ENCODE measurements at places on chromosomes 7 and 10. TPM values are rescaled to one million over a fixed set of nuclear protein-coding genes. Genes with fewer than 3 reads are reported as not detected.

- no peaks in the 10 kb centered on the region for H3K4me1 ChIP-seq
- no peak for DNase-seq
- H3K27ac ChIP-seq, result no peak overlapping the region
Observed at GRCh38 chr7:78176171-78176570, 377.6 kb downstream of the PHTF2 start.

DNA sequence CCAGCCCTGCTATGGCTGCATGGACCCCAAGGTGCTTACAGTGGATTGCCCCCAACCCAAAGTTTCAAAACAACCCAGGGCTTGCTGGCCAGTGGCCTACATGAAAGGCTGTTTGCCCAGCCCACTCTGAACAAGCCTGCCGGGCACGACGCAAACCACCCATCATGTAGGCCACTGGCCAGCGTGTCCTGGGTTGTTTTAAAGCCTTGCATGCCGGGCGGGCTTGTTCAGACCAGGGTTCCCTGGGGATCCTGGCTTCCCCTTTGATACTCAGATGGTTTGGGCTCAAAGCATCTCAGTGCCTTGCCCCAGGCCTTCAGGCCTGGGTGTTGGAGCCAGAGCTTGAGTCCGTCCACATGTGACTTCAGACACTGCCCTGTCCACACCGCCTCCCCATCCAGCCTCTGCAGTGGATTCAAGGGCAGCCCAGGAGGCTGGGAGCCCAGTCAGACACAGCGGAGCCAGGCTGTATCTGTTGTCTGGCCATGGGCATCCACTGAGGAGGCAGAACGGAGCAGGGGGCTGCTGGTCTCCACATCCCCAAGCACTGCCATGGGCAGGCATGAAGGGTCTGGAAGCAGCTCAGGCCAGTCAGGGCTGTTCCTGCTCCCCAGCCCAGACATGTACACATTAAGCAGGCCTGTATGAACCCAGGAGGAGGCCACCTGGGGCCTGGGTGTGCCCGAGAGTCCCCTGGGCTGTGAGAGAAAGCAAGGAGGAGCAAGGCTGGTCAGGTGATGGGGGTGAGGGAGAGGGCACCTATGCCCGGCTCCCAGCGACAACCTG lies 4.0 kb upstream of the ADIRF start:
- no peaks in the 10 kb centered on the region for H3K36me3 ChIP-seq
- DNase-seq, result peak; percentile 36
- no peak overlapping the region for H3K4me3 ChIP-seq
- no peaks in the 10 kb centered on the region for H3K27me3 ChIP-seq

DNA sequence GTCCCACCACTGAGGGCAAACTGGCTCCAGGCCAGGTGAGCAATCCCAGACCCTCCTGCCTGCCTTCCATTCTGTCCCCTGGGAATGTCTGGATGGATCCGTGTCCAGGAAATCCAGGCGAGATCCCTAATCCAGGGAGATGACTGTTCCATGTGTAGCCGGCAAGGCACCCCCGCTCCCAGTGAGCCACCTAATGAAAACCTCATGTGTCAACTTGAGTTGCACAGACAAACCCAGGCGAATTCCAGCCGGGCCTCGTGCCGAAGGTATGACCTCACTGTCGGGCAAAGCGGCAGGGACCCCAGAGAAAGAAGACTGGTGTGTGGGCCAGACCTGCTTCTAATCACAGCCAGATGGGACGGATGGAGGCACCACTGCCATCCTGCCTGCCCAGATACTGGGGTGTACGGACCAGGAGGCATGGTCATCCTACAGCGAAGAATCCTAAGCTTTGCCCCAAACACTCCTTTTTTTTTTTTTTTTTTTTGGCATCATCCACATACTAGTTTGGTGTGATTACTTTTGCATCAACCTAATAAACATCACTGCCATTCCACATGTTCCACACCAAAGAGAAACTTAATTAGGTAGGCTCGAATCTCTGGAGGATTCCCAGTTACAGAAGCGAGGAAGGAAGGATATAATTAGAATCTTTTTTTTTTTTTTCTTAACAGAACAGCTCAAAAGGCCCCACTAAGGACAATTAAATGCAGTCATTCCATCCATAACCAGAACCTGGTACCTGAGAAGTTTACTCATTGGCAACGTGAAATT lies 313.1 kb downstream of the CALN1 start:
- peak overlapping the region; percentile 89 for H3K27ac ChIP-seq
- DNase-seq, result peak; percentile 88
- no peaks in the 10 kb centered on the region for H3K36me3 ChIP-seq
- H3K27me3 ChIP-seq, result no peaks in the 10 kb centered on the region
- H3K4me3 ChIP-seq, result no peak overlapping the region

DNA sequence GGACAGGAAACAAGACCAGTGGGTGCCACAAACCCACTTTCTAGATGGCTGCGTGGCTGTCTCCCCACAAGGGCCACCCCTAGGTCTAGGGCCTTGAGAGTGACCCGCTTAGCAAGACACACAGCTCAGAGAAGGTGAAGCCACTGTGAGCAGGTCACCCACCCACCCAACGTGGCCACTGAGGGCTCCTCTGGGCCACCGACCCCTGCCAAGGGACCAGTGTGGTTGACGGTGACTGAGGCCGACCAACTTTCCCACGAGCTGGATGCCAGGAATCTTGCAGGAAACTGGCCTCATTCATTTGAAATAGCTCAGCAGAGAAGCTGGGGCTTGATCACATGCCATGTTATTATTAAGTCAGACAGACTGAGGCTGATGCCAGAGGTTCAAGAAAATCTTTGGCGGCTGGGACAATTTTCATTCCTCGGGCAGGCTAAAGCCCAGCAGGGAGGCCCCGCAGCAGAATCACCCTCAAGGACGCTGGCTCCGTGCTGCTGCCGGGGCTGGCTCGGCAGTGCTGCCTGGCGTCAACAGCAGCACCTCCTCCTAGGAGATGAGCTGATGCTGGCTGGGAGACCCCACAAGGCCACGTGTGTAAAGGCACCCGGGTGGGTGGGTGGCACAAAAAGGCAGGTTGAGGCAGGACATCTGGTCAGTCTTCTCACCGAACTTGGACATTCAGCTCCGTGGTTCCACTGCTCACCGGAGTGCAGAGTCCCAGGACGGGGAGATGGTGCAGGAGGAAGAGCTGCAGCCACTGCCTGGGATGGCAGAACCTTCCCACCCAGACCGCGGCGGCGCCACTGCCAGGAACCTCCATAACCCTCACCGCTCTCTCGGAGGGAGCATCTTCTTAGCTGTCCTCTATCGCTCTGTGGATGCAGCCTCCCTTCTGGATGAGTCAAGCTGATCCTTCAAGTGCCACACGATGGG lies 57.8 kb downstream of the ZRANB1 start:
- peaks cover 64% of the 10 kb centered on the region for H3K4me1 ChIP-seq
- peak overlapping the region; percentile 94 for H3K27ac ChIP-seq
- peak; percentile 27 for DNase-seq
- peaks cover 8% of the 10 kb centered on the region for H3K36me3 ChIP-seq
- H3K4me3 ChIP-seq, result no peak overlapping the region

- no peaks in the 10 kb centered on the region for H3K27me3 ChIP-seq
- DNase-seq, result peak; percentile 30
- no peaks in the 10 kb centered on the region for H3K36me3 ChIP-seq
- H3K4me1 ChIP-seq, result no peaks in the 10 kb centered on the region
Observed at GRCh38 chr7:32761451-32762205, 129.9 kb downstream of the KBTBD2 start.

Gene CROT
- polyA plus RNA-seq, result 11.2 TPM

Gene C10orf67
- polyA plus RNA-seq, result 1.1 TPM

Gene ZMIZ2
- polyA plus RNA-seq, result 17.8 TPM

Measured in SK-N-SH (cell line).